ENCODE measurements at places on chromosomes 16 and 17. TPM values are rescaled to one million over a fixed set of nuclear protein-coding genes. Genes with fewer than 3 reads are reported as not detected.

Gene NPIPB6
- total RNA-seq: 4.7 TPM

GRCh38 chr17:82568997-82569393 is 49.5 kb downstream of the FOXK2 start:
- DNase-seq: no peak

Gene CACNG3
- total RNA-seq: not detected

DNA sequence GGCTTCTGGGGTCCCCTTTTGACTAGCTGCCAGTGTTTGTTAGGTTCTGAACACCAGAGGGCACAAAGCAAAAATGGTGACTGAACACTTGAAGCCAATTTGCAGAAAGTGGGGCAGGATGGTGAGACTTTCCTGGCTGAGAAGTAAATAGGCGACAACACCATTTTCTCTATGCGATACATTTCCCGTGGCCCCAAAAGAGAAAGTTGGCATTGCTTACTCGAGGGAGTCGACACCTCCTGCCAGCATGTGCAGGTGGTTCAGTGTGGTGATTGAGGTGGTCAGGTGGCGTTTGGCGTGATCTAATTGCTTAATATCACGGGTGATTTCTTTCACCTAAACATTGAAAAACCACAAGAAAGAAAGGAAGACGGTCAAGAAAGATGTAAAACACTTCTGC is 59.0 kb downstream of the VPS53 start:
- no peak for DNase-seq

DNA sequence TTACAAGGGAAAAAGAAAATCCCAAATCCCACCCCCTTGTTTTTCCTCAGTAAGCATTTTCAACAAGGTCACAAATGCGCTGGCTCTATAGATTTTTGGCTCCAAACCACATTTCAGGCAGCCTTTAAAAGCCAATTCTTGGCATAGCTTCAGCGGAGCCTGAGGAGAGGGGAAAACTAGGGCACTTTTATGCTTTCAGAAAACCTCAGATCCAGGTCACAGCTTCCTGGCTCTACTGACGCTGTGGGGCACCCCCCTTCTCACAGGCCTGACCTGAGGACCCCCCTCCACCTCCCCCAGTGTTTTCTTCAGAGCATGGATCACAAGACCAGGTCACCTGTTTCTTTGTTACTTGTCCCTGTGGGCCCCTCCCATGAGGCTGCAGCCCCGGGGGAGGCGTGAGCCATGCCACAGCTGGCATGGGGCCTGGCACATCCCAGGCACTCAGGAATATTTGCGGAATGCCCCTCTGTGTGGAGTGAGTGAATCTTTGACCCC is 30.1 kb upstream of the MTSS2 start:
- no peak for DNase-seq

Gene PYY
- not detected for total RNA-seq

DNA sequence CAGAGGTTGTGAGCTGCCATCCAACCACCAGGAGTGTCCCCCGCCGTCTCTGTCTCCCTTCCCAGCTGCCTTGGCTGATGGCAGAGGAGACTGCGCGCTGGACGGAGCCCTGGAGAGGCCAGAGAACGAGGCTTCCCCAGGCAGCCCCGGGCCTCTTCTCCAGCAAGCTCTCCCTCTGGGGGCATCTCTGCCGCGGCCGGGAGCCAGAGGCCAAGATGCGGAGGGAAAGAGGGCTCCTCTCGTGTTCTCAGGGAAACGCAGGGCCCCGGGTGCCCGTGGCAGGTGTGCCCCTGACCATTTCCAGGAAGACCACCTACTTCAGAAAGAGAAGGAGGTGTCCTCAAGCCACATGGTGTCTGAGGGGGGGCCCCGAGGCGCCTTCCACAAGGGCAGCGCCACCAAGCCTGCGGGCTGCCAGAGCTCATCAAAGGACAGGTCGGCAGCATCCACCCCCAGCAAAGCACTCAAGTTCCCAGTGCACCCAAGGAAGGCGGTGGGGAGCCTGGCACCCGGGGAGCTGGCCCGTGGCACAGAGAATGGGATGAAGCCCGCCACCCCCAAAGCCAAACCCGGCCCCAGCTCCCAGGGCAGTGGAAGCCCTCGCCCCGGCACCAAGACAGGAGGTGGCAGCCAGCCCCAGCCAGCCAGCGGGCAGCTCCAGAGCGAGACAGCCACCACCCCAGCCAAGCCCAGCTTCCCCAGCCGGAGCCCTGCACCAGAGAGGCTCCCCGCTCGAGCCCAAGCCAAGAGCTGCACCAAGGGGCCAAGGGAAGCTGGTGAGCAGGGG is 14.8 kb upstream of the ZFPM1 start:
- DNase-seq: no peak

DNA sequence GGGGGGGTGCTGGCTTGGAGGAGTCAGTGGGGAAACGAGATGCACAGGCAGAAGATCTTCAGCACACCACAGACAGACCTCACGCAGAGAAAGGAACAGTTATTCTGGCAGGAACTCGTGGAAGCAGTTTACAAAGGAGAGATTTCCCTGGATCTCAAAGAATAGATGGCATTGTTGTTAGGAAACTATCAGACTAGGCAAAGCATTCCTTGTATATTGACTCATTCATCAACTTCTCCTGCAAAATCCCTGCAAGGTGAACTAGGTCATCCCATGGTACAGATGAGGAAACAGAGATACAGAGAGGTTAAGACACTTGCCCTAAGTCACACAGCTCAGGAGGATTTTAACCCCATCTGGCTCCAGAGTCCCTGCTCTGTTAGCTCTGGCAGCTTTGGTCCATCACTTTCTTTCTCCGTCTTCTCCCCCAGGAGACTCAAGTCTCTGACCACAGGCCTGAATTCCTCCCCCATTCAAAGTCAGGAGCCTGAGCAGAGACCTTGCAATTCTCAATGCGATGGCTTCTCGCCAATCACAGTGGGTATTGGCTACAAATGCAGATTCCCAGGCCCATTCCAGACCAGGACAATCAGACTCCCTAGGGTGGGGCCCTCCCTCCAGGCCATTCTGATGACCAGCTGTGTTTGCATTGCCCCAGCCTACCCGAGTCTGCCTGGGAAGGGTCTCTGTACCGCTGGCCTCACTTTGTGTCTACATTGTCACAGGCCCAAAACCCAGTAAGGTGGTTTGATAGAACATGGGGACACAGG is 56.4 kb downstream of the LITAF start:
- DNase-seq: no peak

Gene PPP1R27
- total RNA-seq: not detected

DNA sequence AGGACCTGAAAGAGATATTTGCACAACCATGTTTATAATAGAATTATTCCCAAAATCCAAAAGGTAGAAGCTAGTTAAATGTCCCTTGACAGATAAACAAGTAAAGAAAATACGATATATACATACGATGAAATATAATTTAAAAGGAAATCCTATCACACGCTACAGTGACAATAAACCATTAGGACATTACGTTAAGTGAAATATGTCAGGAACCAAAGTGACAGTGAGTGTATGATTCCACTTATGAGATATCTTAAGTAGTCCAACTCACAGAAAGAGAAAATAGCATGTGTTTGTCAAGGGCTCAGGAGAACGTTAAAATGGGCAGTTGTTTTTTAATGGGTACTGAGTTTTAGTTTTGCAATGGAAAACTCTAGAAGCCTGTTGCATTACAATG is 212.7 kb upstream of the PMFBP1 start:
- no peak for DNase-seq

Gene CD300LB
- 0.19 TPM for total RNA-seq

Gene VMP1
- total RNA-seq: 106 TPM

Gene RNF43
- total RNA-seq: 1.2 TPM

DNA sequence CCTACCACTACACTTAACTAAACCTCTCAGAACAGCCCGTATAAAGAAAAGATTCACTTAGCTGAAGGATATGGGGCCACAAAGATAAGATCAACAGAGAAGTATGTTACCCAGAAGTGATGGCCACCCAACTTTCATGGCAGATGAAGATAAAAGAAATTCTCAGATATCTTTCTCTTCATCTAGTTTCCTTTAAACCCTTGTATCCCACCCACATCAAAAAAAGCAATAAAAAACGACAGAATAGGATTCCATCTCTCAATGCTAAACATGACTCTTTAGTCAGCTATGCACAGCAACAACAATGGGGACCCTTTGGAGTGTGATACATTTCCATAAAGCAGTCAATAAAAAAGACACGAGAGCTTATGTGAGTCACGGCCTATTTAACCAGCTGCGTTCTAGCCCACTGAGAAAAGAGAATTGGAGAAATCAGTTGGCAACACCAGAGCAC is 86.6 kb downstream of the SNX11 start:
- peak; percentile 17 for DNase-seq

- no peak for DNase-seq
Measured at GRCh38 chr16:11495066-11495407, 91.7 kb downstream of the LITAF start.

Gene CCDC43
- 18.8 TPM for total RNA-seq

DNA sequence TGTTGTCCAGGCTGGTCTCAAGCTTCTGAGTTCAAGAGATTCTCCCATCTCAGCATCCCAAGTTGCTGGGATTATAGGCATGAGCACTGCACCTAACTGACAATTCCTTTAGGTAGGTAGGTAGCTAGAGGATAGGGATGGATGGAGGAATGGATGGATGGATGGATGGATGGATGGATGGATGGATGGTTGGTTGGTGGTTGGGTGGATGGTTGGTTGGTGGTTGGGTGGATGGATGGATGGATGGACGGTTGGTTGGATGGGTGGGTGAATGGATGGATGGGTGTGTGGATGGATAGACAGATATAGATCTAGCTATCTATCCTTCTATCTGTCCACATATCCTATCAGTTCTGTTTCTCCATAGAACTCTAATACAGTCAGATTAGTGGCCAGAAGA is 19.3 kb upstream of the ADCY9 start:
- DNase-seq: no peak

DNA sequence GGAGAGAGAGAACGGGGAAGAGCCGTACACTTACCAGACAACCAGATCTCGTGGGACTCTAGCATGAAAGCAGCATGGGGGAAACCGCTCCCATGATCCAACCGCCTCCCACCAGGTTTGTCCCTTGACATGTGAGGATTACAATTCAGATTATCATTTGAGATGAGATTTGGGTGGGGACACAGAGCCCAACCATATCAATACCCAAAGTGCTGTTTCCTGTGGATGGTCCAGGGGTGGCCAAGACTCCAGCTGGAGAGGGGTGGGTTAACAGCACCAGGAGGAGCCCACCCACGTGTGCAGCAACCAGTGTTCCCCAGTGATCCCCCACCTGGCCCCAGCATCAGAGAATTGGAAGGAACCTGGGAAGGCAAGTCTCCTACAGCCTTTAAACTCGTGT is 50.2 kb upstream of the CMIP start:
- no peak for DNase-seq

Gene CLEC3A
- total RNA-seq: not detected

GRCh38 chr17:9537177-9537776 is 38.3 kb downstream of the STX8 start:
- no peak for DNase-seq

Gene SLC7A5
- total RNA-seq: 13.5 TPM

GRCh38 chr17:73139296-73139695 is 25.5 kb upstream of the SSTR2 start:
- no peak for DNase-seq

- no peak for DNase-seq
Measured at GRCh38 chr16:83774066-83774465, 33.7 kb upstream of the HSBP1 start.

Gene CHST5
- not detected for total RNA-seq

GRCh38 chr17:77151186-77151585 is 10.4 kb downstream of the SEC14L1 start:
- no peak for DNase-seq

Gene ADCY9
- total RNA-seq: 7.8 TPM

DNA sequence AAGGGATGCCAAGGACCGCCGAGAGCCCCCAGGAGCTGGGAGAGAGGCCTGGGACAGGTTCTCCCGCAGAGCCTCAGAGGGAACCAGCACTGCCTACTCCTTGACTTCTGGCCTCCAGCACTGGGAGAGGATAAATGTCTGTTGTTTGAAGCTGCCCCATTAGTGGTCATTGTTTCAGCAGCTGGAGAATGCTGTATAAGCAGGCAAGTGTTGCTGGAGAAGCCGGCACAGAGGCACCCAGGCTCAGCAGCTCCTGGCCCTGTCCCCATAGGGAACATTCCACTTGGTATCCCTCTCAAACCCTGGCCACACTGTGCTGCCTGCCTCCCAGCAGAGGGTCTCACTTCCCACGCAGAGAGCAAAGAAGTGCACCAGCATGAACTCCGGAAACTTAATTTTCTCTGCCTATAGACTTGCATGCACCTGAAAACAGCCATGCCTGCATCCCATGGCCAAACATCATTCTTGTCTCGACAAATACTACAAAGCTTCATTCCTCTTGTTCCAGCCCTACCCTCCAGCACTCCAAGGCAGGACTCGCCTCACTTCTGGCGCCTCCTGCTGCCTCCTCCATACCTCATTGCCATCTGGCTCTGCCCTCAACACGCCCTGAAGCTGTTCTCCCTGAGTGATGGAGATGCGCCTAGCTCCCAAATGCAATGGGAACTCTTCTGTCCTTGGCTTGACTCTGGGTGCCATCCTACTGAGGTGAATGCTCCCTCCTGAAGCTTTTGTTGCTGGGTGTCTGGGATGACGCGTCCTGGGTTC is 88.1 kb downstream of the DNAH17 start:
- no peak for DNase-seq

Data from CD4-positive, alpha-beta memory T cell (primary cell).